ENCODE measurements at places on chromosomes 6 and 20. TPM values are rescaled to one million over a fixed set of nuclear protein-coding genes. Genes with fewer than 3 reads are reported as not detected.

DNA sequence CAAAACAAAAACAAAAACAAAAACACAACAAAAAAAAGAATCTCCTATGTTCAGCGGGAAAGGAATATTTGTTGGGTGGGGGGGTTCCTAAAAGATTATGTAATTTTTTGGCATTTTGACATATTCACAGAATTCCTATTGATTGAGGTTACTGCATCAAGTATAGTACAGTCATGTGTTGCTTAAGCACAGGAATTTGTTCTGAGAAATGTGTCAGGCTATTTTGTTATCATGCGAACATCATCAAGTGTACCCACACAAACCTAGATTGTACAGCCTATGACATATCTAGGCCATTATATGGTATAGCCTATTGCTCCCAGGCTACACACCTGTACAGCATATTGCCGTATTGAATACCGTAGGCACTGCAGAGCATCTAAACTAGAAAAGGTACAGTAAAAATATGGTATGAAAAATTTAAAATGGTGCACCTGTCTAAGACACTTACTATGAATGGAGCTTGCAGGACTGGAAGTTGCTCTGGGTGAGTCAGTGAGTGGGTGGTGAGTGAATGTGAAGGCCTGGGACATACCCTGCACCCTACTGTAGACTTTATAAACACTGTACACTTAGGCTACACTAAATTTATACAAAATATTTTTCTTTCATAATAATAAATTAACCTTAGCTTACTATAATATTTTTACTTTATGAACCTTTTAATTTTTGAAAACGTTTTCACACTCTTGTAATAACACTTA lies 110.6 kb downstream of the CDKAL1 start:
- DNase-seq, result no peak

DNA sequence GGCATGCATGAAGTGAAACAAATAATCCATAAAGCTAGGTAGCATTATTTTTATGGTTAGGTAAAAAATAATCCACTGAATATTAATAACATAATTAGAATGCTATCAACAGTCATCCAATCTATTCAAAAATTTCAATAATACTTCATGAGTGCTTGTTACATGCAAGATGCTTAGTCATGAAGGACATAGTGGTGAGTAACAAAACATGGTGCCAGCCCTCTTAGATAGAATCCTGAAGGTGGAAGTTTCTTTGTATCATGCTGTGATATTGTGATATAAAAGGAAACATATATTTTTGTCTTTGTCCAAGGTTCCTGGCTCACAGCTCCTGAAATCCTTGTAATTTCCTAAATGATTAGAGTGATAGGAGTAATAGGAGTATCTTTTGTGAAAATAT lies 14.9 kb downstream of the RCAN2 start:
- no peak for DNase-seq

DNA sequence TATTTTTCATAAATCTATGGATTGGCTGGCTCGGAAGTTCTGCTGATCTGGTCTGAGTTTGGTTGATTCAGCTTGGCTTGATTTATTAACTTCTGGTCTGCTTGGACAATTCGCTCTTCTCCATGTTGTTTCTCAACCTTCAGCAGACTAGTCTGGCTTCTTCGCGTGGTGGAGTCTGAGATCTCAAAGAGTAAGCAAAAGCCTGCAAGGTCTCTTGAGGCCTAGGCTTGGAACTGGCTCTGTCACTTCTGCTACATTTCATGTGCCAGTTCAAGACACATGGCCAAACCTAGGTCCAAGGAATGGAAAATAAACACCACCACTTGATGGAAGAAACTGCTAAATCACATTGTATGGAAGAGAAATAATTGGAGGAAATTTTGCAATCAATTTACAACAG lies 115.1 kb upstream of the JAG1 start:
- DNase-seq, result no peak

DOK5 gene
- not detected for total RNA-seq

CYP21A2 gene
- total RNA-seq, result 0.05 TPM

DNA sequence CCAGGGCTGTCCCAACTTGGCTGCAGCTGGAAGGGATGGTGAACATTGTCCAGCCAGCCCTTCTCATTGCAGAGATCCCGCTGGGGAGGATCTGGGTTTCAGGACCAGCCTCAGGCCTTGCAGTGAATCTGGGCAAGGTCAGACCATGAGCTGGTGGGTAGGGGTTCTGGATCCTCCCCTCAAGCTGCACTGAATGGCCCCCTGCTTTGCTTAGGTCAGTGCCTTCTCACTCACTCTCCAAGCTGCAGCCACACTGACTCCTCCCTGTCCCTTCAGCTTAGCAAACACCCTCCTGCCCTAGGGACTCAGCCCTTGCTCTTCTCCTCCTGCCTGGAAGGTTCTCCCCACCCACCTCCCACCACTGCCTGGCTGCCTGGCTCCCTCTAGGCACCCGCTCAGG lies 95.3 kb upstream of the KCNG1 start:
- DNase-seq, result no peak
